HCT116 (cell line): ENCODE measurements at places on chromosomes 5 and 9.
A peak's percentile ranks its signal among the peaks of the same experiment; 100 is the strongest.

- DNase-seq = peak; percentile 34
Measured at GRCh38 chr5:34452170-34452828, 203.8 kb upstream of the RAI14 start.

DNA sequence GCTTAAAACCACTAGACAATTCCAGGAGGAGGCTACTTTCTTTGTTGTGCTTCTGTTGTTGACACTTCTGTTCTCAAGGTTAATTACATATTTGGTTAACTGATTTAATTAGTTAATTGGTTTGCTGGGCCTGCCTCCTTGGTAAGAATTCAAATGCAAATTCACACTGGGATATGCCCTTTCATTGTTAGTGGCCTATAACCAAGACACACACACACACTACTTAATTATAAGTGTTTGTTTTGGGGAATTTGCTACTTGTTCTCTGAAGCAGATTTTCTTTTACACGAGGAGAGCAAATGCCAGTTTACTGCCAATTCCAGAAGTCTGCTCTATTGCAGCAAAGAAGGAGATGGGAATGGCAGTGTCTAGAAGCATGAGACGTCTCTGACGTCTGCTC, 101.6 kb upstream of the BASP1 start:
- no peak for DNase-seq

- no peak for DNase-seq
Measured at GRCh38 chr9:101369286-101369685, 15.5 kb downstream of the BAAT start.

GRCh38 chr5:104650313-104651055, 1087.9 kb upstream of the NUDT12 start:
- DNase-seq = no peak

- peak; percentile 73 for DNase-seq
Measured at GRCh38 chr9:97398999-97399758, 12.7 kb upstream of the TDRD7 start.

DNA sequence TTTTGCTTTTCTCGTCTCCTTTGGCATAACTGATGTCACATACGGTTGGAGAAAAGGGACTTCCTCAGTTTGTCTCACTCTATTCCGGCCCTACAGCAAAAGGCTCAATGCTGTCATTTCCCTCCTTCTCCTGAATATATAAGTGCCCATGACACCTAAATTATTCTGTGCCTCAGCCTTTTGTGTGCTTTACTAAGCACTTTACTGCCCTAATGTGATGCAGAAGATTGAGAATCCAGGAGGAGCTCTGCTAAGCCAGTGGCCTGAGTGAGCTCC, 7.6 kb downstream of the CD180 start:
- DNase-seq = no peak

GRCh38 chr5:138178516-138179276, at the start of the genes BRD8 and KIF20A:
BRD8 (minus strand) TSS chr5:138178630; CDS start chr5:138178614, 16 bp downstream.
KIF20A (plus strand) TSS chr5:138179112; CDS start chr5:138179681, 569 bp downstream.
- peak; percentile 94 for DNase-seq
